ENCODE measurements at places on chromosomes 6 and 20. TPM values are rescaled to one million over a fixed set of nuclear protein-coding genes. Genes with fewer than 3 reads are reported as not detected.

Gene MOCS1
- total RNA-seq = 4.1 TPM

Gene DLK2
- total RNA-seq = 4.7 TPM

Gene KIF6
- total RNA-seq = 1.3 TPM

DNA sequence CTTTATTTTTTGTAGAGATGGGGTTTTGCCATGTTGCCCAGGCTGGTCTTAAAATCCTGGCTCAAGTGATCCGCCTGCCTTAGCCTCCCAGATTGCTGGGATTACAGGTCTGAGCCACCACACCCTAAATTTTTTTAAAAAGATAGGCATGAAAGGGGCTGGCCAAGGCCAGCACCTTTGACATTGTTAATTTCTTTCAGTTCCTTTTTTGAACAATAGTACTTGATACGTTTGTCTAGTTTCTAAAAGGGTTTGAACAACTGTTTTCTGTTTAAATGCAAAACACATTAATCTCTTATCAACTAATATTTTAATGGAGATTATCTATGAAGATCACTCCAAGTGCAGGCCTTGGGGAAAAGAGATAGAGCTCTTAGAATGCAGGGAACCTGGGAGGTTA, 37.6 kb upstream of the PTPRK start:
- H3K27ac ChIP-seq = no peak overlapping the region
- H3K4me1 ChIP-seq = peaks cover 15% of the 10 kb centered on the region
- no peak overlapping the region for H3K4me3 ChIP-seq

GRCh38 chr6:95578106-95578410, 723 bp downstream of the MANEA start:
- peak overlapping the region; percentile 90 for H3K4me3 ChIP-seq
- H3K36me3 ChIP-seq = peaks cover 8% of the 10 kb centered on the region
- no peaks in the 10 kb centered on the region for H3K27me3 ChIP-seq
- no peak for DNase-seq

Data from mesothelial cell of epicardium (in vitro differentiated cells).